ENCODE measurements at places on chromosomes 5 and 9.
A peak's percentile ranks its signal among the peaks of the same experiment; 100 is the strongest.

DNA sequence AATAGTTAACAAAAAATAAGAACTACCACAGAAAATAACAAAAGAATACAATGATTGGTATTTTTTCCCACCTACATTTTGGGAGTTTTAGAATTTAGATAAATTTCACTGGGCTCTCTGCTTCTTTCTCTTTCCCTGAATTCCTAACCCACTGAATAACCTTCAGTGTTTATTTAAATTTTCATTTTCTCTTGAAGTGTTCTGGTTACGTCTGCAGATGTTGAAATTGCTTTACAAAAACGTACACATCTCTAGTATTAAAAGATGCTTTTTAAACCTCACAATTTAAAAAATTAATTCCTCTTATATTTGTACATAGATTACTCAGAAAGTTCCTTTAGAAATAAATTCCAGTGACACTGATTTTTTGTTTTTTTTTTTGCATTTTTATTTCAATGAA is 158.7 kb upstream of the TUT7 start:
- no peak for DNase-seq

DNA sequence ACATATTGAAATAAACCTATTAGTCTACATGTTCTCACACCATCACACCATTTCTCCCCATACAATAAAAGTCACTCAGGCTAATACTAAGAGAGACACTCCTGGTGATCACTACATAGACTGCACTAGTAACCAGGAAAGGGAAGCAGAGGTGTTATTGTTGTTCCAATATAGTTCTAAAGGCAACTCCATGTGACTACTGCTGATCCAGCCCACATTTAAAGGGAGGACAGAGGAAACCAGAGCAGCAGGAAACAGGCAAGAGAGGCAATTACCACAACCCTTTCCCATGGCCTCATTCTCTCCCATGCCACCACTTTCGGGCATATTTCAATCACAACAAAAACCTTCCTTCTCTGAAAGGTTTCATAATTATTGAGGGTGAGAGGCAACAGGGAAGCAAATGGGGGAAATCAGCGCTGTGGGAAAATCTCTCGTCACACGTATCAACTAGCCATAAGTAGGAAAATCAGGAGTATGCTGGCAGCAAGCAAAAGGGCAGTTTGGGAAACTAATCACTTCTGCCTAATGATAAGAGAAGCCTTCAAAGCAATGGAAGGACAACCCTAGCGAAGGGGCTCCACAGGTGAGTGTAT is 1.8 kb downstream of the UBAP2 start:
- DNase-seq, result peak; percentile 24

DNA sequence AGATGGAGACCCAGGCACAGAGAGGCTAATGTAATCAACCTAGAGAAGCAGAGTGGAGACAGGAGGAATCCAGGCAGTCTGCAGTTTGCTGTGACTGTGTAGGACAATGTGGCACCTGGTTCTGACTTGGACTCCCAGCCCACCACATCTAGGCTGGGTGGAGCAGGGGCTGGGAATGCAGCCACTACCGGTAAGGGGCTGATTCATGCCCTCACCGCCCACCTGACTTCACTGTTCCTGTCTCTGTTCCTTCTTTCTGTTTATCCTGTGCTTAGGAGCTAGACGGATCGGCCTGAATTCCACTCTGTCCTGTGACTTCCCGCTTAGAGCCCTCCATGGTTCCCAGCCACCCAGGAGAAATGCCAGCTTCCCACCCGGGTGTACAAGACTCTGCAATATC is 2.6 kb downstream of the PDLIM4 start:
- peak; percentile 33 for DNase-seq

DNA sequence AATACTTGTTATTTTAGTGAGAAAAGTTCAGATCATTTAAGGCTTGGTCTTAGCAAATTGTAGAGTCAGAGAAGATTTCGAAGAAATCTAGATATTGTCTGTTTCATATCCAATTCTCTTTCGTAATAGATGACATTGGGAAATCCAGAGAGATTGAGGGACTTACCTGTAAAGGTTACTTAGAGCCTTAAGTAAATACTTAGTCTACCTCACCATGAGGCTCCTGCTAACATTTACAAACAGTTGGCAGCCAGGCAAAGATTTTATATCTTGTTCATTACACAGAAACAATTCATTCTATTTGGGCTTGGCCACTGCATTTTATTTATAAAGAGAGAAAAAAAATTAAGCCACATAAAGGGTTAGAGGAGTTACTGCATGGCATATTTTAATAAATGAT is 70.3 kb downstream of the FGF10 start:
- no peak for DNase-seq

DNA sequence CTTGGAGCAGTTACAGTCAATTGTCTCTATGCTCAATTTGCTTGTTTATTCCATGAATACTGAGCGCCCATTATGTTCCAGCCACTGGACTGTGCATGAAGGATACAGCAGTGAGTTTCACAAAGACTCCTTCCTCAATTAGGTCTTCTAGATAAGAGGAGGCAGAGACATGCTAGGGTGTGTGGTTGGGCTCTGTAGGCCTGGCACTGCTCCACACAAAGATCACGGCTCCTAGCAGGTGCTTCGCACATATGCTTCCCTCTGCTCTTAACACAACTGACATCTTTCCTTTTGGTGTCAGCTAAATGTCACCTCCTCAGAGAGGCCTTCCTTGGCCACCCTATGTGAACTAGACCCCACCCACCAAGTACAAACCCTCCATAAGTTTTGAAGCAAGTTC is 10.9 kb downstream of the IL12B start:
- no peak for DNase-seq

DNA sequence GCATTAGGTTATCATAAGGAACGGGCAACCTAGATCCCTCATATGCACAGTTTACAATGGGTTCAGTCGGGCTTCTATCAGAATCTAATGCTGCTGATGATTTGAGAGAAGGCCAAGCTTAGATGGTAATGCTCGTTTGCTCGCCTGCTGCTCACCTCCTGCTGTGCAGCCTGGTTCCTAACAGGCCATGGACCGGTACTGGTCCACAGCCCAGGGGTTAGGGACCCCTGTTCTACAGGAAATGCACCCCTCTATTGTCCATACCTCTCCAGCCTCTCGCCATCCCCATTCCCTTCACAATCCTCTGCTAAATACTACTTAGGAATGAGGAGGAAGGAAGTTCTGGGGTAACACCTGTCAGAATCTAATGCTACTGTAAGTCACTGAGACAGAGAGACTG is 75.1 kb downstream of the OXCT1 start:
- no peak for DNase-seq

GRCh38 chr9:16281707-16282106 is 588.8 kb downstream of the BNC2 start:
- no peak for DNase-seq

DNA sequence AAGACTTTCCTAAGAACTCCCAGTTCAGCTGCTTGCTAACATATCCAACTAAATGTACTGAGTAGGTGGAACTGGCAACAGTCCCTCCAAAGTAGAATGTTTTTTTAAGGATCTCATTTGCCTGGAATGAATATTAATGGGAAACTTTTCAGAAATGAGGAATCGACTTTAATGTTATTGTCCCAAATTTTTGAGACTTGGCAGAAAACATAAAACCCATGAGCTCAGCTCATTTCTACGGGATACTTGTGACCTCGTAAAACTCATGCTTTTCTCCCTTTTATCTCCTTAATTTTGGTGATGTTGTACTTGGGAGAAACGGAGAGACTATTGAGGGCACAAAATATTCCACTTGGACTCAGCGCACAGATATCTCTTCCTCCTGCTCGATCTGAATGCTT is 296.8 kb downstream of the EBF1 start:
- DNase-seq, result no peak

GRCh38 chr9:15513335-15513734 is 2.6 kb upstream of the PSIP1 start:
- peak; percentile 31 for DNase-seq

- DNase-seq, result no peak
Observed at GRCh38 chr5:31478901-31479300, 53.0 kb downstream of the DROSHA start.

DNA sequence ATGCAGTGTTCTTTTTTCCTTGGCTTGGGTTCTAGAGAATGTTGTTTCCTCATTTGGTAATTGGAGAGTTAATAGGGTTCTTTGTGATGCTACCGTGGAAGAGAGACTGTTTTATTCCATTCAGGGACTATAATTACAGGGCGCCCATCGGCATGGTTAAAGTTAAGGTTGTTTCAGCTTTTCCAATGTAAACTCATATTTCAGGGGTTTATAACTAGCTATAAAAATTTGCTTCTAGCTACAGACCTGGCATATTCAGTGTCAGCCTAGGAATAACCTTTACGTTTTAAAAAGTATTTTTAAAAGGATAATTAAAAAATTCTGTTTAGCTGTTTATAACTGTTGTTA is 99.1 kb downstream of the AOPEP start:
- DNase-seq, result no peak

GRCh38 chr5:129445379-129445778 is 14.7 kb upstream of the ADAMTS19 start:
- DNase-seq, result no peak

GRCh38 chr9:34962546-34962945 is 4.5 kb downstream of the PHF24 start:
- DNase-seq, result no peak

- no peak for DNase-seq
Observed at GRCh38 chr5:56575821-56576220, 239.5 kb upstream of the MAP3K1 start.

DNA sequence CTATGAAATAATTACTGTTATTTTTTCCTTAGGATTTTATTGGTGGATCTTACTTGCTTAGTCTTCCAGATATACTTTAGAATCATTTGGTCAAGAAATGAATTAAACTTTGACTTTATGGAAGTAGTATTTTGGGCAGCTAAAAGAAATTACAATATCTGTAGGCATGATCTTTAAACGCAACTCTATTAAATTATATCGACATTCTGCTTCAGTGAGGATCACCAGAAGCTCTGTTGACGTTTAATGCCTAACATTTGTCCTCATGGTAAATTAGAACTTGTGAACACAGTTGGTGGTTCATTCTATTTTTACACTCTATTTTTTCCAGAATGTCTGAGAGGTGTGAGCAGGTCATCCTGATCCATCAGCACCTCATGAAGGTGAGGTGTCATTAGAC is 211.6 kb downstream of the TMEM167A start:
- no peak for DNase-seq

DNA sequence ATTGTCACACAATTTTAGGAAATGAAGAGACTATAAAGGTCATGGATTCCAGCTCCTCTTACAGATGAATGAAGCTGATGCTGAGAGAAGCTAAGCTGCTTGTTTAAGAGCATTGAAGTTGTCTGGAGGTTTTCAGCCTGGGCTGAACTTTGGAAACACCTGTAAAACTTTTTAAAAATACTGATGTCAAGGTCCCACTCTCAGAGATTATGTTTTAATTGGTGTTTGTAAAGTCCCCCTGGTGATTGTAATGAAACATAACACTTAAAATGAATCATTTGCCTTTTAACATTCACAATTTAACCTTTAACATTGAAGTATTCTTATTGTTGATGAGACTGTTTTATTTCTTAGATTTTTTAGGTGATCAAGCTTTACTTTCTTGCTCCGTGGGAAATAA is 16.4 kb downstream of the RAD23B start:
- DNase-seq, result no peak

DNA sequence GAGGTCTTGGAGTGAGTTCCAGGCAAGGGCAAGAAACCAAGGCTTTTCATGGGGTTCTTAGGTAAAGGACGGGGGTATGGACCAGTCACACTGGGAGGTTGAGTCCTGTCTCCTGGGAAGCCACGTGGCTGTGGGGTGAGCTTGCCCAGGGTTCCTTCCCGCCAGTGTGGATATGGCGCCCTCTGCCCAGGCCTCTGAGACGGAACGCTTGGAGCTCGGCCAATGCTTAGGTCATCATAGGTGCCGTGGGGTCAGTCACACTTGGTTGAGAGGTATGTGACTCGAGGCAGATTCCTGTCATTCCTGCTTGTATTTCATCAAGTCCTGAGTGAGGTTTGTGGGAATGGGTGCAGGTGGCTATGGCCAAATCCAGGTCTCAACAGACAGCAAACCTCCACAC is 46.2 kb downstream of the TENT4A start:
- DNase-seq, result peak; percentile 50

GRCh38 chr9:136858844-136859757 is 7.0 kb downstream of the MAMDC4 start:
- no peak for DNase-seq

GRCh38 chr5:3024976-3025375 is 273.5 kb upstream of the IRX2 start:
- no peak for DNase-seq

GRCh38 chr5:147398860-147399259 is 111.0 kb downstream of the DPYSL3 start:
- peak; percentile 72 for DNase-seq

DNA sequence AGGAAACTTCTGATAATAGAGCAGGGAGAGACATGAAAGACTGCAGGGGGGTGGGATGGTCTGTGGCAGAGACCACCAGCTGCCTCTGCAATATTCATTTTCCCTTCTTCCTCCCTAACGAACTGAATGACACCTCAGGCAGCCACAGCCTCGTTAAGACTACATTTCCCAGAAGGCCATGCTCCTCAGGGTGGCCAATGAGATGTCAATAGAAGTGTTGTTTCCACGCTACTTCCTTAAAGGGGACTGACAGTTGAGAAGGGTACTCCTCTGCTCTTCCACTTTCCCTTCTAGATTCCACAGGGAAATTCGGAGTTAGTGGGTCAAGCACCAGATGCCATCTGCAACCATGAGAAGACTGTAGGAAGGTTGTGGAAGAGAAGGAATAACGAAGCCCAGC is 52.0 kb upstream of the DAPK1 start:
- no peak for DNase-seq

DNA sequence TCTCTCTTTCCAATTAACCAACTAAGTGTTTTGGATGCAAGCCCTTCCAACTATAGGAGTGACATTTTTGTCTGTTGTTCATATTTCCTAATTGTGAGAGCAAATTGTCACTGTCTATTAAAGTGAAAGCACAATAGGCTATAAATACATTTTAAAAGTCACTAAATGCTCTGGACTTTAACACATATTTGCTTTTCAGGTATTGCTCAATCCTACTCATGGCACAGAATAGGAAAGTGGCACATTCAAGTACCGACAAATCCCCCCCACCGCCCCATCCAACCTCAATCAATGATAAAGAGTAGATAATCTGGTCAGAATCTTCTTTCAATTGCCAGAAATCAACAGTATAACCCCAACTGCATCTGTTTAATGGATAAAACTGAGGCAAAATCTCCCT is 419.8 kb downstream of the PLK2 start:
- DNase-seq, result no peak

DNA sequence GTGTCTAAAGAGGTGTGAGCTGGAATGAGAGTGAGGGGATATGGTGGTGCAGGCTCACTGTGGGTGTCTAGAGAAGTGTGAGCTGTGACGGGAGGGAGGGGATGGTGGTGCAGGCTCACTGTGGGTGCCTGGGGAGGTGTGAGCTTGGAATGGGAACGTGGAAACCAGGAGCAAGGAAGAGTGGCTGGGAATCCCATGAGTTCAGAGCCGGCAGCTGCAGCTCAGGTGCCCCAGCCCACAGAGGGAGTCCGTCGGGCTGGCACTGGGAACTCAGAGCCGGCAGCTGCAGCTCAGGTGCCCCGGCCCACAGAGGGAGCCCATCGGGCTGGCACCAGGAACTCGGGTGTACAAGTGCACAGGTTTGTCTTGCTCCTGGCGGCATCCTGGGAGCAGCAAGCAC is 45.6 kb downstream of the IRX2 start:
- no peak for DNase-seq
